ENCODE measurements at places on chromosomes 3 and 15.

- no peak for DNase-seq
Measured at GRCh38 chr3:73453666-73454065, 171.1 kb downstream of the PDZRN3 start.

DNA sequence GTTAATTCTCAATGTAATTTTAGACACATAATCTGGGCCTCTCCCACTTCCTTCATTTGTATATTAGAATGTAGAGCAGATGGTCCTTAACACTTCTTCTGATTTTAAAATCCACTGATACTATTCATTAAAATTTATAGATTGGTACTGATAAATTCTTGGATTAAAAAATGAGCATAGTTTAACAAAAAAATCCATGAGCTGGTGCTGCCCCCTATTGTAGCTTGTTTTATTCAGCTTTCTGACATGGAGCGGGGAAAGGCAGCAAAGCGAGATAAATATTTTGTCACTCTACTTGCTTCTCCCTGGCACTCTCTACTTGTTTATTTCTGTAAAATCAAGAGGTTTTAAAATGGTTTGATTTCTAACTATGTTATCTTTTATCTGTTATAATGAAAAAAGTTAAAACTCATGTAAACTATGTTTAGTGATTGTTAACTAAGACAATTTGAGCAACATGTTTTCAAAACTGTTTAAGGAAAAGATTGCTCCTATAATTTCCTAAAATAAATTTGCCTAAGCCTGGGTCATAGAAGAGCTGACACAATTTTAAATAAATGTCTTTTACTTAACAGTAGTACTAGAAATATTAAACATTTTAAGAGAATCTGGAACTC is 26.5 kb upstream of the PLOD2 start:
- DNase-seq, result peak; percentile 25

GRCh38 chr15:88131937-88132336 is 124.6 kb downstream of the NTRK3 start:
- no peak for DNase-seq

GRCh38 chr3:46422617-46423016 is 15.6 kb downstream of the CCRL2 start:
- DNase-seq, result no peak

DNA sequence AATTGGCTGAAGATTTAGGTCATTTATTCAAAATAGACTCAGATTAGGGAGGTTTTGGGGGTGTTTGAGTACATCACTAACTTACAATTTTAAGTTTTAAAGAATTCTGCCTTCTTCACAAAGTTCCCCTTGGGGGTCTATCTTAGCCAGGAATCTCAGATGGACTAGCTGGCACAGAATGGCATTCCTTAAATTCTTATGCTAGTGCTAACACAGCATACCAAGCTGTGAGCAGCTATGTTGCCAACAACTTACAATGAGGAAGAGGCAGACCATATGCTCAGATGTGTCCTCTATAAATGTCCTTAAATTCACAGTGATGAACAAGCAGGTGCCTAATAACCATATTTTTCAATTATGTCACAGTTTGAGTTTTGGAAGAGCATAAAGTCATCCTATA is 60.9 kb upstream of the NPHP3 start:
- DNase-seq, result no peak

DNA sequence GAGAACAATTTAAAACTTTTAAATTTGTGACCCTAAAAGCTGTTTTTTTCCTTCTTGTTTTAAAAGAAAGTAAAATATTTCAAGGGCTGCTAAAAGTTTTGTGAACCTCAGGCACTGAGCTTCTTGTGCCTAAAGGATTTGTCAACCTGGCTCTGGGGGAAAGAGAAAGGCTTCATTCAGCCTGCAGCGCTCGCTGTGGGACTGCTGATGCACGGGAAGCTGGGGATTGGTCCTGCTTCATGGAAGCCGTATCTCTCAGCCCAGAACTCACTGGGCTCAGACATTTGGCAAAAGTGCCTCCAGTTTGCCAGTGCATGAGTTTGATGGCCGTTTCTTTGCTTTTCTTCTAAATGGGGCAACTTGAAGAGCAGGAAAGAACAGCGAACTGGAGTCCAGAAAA is 30.8 kb downstream of the TPRG1 start:
- DNase-seq, result no peak

GRCh38 chr3:100104817-100105413 is 9.4 kb downstream of the FILIP1L start:
- DNase-seq, result no peak

DNA sequence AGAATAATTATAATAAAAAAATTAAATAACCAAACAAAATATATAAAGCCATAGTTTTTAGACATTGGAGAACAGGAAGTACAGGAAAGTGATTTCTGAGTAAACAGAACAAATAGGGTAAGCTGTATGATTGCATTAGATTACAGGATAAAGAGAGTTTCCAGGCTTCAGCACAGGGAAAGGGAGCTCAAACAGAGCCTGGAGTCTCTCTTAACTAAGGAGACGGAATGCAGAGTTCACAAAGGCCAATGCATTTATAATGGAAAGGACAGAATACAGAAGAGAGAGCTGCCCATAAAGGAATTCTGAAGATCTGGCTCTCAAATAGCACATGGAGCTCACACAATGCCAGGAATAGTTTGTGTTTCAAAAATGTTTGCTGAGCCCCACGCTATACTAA is 42.0 kb upstream of the OTOL1 start:
- no peak for DNase-seq

DNA sequence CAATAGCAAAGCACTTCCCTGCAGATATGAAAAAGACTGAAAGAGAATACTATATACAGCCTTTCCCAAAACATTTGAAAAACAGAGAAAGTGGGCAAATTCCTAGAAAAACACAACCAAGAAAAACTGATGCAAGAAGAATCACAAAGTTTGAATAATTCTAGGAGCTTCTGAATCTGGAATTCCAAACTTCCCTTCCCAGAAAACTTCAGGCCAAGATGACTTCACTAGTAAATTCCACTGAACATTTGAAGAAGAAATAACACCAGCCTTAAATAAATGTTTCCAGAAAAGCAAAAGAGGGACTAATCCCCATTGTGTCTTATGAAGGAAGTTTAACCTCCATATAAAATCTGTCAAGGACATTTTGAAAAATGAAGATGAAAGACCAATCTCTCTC is 15.8 kb upstream of the NSMCE3 start:
- no peak for DNase-seq

- peak; percentile 45 for DNase-seq
Measured at GRCh38 chr3:73056014-73056844, 5.2 kb upstream of the EBLN2 start.

DNA sequence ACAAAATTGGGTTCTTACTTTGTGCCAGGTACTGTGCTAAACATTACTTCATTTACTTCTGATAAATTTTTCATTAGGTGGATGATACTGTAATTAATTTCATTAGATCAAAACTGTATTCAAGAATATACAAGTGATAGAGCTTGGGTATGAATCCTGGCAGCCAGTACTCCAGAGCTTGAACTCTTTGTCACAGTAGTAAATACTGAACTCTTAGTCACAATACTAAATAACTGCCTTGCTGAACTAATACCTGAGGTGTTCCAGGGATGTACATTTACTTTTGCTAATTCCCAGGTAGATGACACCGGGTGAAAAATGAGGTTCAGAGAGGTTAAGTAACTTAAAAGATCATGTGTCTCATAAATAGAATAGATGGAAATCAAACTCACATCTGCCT is 20.3 kb downstream of the FXR1 start:
- no peak for DNase-seq

DNA sequence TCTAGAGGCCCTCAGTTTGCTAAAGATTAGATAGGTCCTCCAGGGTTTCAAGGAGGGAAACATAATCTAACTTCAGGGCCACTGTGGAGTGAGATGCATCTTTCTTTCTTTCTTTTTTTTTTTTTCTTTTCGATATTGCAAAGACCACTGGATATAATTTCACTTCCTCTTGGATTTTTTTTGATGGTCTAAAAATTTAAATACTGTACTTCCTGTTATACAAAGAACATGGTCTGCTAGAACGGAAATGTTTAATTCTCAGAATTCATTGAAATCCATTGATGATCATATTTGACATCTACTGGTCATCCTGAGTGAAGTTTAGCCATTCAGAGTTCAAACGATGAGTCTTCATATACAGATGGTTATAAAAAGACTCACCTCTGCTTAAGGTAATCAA is 808.8 kb upstream of the LMCD1 start:
- no peak for DNase-seq

DNA sequence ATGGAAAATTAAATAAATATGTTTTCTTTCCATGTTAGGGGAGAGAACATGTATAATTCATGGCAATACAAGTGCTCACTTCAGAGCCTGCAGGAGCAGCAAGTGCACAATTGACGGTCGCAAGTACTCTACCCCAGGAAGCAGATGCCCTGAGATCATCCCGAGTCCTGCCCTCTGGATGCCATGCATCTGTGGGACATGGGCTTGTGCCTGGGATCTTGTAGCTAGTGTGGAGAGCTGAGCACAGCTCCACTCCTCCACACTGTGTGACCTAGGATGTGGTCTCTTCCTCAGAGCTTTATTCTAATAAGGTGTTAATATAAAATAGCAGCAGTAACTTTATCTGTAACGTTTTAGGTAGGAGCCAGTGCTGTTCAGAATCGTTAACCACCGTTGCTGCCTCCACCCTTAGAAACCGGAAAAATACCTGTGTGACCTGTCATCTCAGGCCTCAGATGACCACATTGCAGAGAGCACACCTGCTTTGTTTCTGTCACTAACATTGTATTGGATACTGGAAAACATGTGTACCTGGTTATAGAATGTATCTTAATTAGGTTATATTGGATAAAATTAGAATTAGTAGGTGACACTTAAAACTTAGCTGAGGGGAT is 105.0 kb upstream of the GOLGA6L6 start:
- no peak for DNase-seq

GRCh38 chr3:196192036-196192523 is 19.1 kb downstream of the ZDHHC19 start:
- no peak for DNase-seq

GRCh38 chr15:98428253-98428989 is 219.9 kb upstream of the IGF1R start:
- no peak for DNase-seq

DNA sequence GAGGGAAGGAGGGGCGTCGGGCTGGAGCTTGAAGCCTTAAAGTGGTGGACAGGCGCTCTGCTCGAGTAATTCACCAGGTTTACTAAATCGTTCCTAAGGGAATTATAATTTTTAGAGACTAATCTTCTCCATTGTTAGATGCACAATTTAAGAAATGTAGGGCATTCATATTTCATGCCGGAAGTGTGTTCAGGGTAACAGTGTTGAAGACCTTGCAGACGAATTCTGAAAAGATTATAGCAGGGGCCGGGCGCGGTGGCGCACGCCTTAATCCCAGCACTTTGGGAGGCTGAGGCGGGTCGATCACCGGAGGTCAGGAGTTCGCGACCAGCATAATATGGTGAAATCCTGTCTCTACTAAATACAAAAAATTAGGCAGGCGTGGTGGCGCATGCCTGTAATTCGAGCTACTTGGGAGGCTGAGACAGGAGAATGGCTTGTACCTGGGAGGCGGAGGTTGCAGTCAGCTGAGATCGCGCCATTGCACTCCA is 365 bp upstream of the GTF2A2 start:
- DNase-seq, result no peak

GRCh38 chr15:31160740-31161495 is 59.4 kb upstream of the TRPM1 start:
- no peak for DNase-seq

DNA sequence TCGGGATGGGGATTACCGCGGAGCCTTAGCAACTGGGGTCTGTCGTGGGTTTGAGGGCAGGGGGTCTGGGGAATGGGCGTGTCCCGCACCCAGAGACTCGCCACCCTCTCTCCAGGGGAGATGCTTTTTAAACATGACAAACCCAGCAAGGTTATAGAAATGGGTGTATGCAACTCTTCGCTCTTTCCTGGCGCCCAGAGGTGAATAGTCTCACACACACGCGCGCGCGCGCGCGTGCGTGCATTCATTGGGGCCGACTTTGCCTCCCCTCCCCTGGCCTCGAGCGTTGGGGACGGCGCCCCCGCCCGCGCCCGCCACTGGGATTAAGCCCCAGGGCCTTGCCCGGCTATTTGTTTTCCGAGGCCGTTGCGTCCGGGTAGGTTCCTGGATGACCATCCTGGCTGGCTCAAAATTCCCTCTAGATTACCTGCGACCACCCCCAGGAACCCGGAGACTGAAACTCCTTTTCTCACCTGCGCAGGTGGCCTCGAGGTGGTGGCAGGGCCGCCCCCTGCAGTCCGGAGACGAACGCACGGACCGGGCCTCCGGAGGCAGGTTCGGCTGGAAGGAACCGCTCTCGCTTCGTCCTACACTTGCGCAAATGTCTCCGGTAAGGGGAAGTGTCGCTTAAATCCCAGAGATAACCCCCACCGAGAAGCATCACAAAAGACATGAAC is 777 bp downstream of the GPR160 start:
- no peak for DNase-seq

GRCh38 chr3:104947943-104948342 is 418.8 kb upstream of the ALCAM start:
- no peak for DNase-seq

DNA sequence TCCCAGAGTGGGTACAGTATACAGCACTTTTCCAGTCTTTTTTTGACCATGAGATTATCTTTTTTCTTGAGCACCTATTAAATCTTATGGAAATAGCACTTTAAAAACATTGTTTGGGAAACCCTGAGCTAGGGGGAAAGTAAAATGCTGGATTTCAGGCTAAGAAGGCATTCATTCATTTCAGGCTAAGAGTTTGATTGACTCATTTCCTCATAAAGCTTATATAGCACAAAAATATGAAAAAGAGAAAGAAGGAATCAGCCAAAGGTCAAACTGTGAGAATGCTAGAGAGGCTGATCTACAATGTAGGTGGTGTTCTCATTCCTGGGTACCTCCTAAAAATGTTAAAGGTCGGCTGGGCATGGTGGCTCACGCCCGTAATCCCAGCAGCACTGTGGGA is 10.5 kb downstream of the TTC23 start:
- no peak for DNase-seq

GRCh38 chr15:67024314-67024997 is 40.9 kb upstream of the SMAD3 start:
- peak; percentile 87 for DNase-seq

DNA sequence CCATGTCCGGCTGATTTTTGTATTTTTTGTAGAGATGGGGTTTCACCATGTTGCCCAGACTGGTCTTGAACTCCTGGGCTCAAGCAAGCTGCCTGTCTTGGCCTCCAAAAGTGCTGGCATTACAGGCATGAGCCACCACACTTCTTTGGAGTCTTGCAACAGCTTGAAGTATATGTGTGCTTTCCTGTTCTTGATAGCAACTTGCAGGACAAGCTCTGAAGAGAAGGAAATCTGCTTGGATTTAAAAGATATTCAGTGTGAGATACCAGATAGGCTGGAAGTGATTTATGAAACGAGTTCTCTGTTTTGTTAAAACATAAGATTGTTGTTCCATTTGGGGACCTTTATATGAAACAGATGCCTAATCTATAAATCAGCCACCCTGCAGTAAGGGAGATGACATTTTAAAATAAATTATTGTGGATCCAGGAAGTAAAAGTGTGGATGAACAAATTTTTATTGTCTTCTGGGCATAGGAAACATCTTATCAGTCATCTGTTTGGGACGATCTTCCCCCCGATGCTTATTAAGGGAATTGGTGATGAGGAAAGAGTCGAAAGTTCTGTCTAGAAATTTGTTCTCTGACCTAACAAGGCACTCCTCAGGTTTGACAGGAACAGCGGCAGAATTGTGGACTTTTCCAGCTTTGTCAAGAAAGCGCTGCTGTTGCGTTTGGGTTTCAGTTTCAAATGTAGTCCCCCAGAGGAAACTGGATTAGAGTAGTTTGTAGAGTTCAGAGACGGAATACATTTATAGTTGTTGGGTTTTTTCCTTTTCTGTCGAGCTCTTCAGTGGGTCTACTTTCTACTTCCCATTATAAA is 53.7 kb upstream of the MAGI1 start:
- DNase-seq, result no peak

GRCh38 chr3:43857361-43858293 is 166.9 kb downstream of the ABHD5 start:
- no peak for DNase-seq

GRCh38 chr3:45170096-45170495 is 23.9 kb upstream of the CDCP1 start:
- DNase-seq, result no peak

All from putamen (tissue), 1 donor.